ENCODE measurements at places on chromosomes 6 and 20.

DNA sequence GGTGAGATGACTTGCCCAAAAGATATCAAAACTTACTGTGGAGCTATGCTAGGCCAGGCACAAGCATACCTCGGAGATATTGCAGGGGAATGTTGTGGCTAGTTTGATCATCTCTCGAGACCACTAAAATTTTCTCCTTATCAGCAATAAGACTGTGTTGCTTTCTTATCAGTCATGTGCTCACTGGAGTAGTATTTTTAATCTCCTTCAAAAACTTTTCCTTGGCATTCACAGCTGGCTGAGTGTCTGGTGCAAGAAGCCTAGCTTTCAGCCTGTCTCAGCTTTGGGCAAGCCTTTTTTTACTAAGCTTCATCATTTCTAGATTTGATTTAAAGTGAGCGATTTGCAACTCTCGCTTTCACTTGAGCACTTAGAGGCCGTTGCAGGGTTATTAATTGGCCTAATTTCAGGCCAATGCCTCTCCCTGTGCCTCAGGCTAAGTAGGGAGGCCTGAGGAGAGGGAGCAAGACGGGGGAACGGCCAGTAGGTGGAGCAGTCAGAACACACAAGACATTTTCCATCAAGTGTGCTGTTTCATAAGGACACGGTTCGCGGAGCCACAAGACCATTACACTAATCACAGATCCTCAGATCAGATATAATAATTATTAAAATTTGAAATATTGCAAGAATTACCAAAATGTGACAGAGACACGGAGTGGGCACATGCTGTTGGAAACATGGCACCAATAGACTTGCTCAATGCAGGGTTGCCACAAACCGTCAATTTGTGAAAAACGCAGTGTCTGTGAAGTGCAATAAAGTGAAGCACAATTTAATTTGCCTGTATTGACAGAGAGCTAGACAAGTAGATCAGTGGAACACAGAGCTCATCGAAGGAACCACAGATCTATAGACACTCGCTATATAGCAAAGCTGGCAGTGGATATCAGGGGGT is 106.8 kb upstream of the SIRPG start:
- DNase-seq: peak; percentile 84

DNA sequence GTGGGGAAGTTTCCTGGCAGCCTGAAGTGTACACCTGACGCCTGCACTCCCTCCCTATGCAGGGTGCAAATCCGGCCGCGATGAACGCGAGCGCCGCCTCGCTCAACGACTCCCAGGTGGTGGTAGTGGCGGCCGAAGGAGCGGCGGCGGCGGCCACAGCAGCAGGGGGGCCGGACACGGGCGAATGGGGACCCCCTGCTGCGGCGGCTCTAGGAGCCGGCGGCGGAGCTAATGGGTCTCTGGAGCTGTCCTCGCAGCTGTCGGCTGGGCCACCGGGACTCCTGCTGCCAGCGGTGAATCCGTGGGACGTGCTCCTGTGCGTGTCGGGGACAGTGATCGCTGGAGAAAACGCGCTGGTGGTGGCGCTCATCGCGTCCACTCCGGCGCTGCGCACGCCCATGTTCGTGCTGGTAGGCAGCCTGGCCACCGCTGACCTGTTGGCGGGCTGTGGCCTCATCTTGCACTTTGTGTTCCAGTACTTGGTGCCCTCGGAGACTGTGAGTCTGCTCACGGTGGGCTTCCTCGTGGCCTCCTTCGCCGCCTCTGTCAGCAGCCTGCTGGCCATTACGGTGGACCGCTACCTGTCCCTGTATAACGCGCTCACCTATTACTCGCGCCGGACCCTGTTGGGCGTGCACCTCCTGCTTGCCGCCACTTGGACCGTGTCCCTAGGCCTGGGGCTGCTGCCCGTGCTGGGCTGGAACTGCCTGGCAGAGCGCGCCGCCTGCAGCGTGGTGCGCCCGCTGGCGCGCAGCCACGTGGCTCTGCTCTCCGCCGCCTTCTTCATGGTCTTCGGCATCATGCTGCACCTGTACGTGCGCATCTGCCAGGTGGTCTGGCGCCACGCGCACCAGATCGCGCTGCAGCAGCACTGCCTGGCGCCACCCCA is 1.2 kb downstream of the GPR6 start:
- DNase-seq: no peak

- no peak for DNase-seq
Observed at GRCh38 chr6:145887969-145888368, 73.4 kb upstream of the FBXO30 start.

DNA sequence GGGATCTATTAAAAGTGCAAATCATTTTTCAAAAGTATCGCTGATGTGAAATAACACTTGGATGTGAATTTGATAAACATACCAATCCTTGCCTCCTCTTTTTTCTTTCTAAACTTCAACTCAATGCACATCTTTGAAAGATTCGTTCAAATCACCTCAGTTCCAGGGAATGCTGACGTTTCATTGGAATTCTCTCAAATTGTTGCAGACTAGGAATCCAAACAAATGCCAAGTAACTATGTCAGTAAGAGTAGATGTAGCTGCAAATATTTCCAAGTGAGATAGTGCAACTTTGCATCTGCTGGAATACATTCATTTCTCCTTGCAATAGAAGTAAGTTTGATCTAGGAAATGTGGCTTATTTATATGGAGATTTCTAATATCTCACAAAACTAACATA is 220.7 kb downstream of the FUT9 start:
- DNase-seq: no peak

DNA sequence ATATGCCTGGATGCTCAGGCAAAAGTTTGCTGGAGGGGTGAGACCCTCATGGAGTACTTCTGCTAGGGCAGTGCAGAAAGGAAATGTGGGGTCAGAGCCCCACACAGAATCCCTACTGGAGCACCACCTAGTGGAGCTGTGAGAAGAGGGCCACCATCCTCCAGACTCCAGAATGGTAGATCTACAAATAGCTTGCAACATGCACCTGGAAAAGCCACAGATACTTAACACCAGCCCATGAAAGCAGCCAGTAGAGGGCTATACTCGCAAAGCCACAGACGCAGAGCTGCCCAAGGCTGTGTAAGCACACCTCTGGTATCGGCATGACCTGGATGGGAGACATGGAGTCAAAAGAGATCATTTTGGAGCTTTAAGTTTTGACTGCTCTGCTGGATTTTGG is 60.7 kb upstream of the GJE1 start:
- no peak for DNase-seq

GRCh38 chr6:38117281-38117680 is 297.8 kb downstream of the ZFAND3 start:
- no peak for DNase-seq

DNA sequence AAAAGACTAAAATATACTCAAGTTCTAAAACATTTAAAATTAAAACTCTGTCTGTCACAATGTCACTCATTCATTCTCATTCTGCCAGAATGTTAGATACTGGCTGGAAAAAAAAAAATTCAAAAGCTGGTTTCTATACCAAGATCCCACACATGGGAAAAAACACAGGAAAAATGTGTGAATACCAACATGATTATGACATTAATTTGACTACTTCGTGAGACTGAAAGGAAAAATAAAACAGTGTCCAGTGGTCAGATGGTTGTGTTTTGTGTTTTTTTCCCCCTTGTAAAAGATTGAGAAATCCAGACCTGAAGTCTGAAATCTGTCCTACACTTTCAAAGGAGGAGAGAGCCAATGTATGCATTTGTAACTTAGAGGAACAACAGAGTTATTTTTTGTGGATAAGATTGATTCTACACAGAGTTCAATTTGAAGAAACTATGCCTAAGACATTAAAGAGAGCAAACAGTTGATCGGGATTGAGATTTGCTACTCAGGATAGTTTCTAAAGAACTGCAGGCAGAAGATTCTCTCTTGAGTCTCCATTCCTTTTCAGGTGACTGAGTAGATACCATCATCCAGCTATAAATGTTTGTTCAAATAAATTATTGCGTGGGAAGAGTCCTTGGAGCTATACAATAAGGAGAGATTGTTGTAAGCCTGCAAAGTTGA is 39.2 kb upstream of the TXLNB start:
- no peak for DNase-seq

DNA sequence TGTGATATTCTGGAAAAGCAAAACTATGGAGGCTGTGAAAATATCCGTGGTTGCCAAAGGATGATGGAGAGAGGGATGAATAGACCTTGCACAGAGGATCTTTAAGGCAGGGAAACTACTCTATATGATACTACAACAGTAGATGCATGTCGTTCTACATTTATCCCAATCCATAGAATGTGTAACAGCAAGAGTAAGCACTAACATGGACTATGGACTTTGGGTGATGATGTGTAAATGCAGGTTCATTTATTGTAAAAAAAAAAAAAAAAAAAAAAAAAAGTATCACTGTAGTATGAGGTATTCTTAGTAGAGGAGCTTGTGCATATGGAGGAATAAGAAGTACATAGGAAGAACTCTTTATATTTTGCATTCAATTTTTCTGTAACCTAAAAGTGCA is 507.5 kb downstream of the PHF3 start:
- DNase-seq: no peak

DNA sequence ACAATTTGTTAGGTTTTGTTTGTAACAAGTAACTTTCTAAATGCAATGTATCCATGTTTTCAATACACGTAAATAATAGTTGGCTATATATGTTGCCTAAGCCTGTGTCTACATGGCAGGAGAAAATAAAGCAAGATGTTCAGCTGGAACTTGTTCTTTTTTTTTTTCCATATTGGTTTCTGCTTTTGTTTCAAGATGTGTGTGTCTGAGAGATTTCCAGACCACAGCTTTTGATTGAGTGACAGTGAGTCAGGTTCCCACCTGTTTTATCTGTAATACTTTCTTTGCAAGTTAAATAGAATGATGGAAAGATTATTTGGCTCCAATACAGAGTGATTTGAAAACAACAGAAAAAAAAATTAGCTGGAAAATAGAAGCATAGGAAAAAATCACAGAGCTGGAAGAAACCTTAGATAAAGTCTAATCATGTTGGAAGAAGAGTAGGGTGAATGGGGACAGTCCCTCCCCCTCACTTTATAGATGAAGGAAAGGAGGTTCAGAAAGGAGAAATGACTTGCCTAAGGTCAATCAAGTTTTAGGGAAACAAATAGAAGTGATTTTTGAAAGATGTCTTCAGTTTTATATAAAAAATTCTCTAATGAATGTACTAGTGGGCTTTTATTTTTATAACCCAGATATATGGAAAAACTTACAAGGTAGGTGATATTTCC is 150.9 kb upstream of the STMND1 start:
- DNase-seq: no peak

GRCh38 chr6:167116109-167116837 is 6.6 kb upstream of the CCR6 start:
- DNase-seq: no peak

- DNase-seq: no peak
Observed at GRCh38 chr6:67630146-67630545, 1004.9 kb upstream of the ADGRB3 start.

GRCh38 chr20:34637245-34638038 is 39.5 kb downstream of the PIGU start:
- no peak for DNase-seq

DNA sequence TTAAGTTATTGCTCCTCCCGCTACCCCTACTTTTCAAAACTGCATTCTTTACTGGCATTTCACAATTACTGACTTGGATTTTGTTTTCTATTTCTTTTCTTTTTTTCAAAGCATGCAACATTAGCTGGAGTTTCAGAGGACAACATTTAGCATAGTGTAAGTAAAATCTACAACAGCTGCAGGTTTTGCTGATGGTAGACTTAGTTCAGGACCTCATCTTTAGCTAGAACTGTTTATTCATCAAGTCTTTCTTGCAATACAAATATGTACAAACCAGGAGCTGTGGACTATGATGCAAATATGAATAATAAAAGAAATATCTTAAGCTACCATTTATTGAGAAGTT is 728 bp upstream of the CEP162 start:
- DNase-seq: no peak

DNA sequence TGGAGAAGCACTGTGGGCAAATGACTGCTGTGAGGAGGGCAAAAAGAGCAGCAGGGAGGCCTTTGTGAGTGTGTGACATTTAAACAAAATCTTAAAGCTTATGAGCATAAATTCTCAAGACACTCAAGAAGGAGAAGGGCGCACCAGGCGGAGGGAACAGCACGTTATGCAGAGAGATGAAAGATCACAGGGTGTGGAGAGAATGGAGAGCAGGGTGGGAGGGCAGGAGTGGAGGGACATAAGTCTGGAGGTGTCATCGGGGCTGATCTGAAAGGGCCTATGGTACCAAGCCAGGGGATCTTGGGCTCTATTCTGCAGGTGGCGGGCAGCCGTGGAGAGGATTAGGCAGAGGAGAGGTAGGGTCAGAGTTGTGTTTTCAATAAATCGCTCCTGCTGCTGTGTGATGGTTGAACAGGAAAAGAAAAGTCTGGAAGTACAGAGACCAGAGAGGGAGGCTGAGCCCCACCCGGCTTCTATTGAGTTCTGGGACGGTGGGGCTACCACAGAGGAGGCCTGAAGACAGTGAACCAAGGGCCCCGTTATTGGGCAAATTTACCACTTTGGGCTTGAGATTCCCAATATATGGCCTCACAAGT is 24.3 kb upstream of the DLGAP4 start:
- DNase-seq: no peak

DNA sequence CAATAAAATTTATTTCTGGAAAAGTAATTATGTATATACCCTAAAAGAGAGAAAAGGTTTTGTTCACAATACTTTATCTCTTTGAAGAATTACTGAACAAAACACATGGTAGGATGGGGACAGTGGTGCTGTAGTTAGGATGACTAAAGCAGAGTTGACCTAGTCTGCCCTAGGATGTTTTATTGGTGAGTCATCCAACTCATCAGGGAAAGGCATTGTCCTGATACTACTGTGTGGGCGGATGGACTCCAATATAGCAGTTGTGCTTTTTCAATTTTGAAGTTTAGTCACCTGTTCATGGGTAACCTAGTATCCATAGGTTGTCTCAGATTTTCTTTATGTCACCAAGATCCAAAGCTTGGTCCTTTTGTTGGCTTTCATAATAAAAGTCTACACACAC is 53.3 kb upstream of the EYS start:
- no peak for DNase-seq

- no peak for DNase-seq
Observed at GRCh38 chr20:52895701-52896100, 76.5 kb upstream of the TSHZ2 start.

DNA sequence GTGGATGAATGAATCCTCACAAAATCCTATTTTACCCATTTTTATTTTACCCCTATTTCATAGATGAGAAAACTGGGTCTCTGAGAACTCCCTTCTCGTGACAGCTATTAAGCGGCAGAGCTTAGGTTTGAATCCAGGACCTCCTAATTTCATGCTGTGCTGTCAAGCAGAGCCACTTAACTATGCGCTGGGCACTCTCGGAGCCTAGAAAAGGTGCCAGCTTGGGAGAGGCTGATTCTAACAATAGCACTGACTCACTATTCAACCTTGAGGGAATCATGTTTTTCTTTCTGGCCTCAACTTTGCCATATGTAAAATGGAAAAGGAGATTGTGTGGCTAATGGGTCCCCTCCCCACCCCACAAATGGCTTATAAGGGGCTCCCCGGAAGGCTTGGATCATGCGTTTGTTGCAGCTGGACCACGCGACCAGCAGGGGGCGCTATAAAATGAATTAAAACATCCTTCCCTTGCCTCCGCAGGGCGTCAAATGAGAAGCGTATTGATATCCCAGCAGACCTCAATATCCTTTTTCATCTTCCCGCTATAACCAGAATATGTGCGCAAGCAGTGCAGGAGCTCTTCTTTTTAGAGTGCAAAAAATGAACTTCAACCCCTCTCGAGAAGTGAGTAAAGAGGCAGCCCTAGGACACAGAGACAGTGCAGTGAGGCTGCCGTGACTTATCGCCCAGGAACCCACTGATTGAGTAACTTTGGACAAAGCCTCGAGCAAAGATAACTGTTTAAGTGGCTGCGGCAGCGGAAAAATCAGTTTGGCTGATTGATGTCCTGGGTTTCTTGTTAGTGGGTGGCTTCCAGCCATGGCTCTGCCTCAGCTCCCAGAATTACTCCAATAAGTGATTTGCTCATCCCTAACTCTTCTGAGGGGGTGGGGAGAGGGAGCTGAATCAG is 12.8 kb upstream of the PDYN start:
- peak; percentile 50 for DNase-seq
